A549 treated with RU486 at 1 μM for 4 hours (cell line): ENCODE measurements at places on chromosomes 7 and 10. TPM values are rescaled to one million over a fixed set of nuclear protein-coding genes. Genes with fewer than 3 reads are reported as not detected.

The APBB1IP gene
- total RNA-seq = 9.0 to 10.8 TPM (median 10.0 TPM) in 5 replicates

The TRIM56 gene
- 8.8 to 12.1 TPM (median 10.8 TPM) in 5 replicates for total RNA-seq

The PPP1R17 gene
- total RNA-seq = not detected in 5 replicates

The CTNNA3 gene
- not detected in 5 replicates for total RNA-seq

The FRAT2 gene
- total RNA-seq = 5.6 to 9.7 TPM (median 8.2 TPM) in 5 replicates

The MORN4 gene
- 6.1 to 7.9 TPM (median 6.8 TPM) in 5 replicates for total RNA-seq

The PRLHR gene
- not detected in 5 replicates for total RNA-seq

The UFSP1 gene
- total RNA-seq = 3.5 to 7.4 TPM (median 5.7 TPM) in 5 replicates

The TRPV5 gene
- not detected in 5 replicates for total RNA-seq

The GSTO2 gene
- 1.7 to 3.7 TPM (median 2.1 TPM) in 5 replicates for total RNA-seq
